ENCODE measurements at places on chromosomes 6 and 20.

- DNase-seq: no peak
Measured at GRCh38 chr6:142796571-142796970, 148.4 kb downstream of the HIVEP2 start.

- no peak for DNase-seq
Measured at GRCh38 chr20:12717061-12717460, 291.7 kb upstream of the SPTLC3 start.

DNA sequence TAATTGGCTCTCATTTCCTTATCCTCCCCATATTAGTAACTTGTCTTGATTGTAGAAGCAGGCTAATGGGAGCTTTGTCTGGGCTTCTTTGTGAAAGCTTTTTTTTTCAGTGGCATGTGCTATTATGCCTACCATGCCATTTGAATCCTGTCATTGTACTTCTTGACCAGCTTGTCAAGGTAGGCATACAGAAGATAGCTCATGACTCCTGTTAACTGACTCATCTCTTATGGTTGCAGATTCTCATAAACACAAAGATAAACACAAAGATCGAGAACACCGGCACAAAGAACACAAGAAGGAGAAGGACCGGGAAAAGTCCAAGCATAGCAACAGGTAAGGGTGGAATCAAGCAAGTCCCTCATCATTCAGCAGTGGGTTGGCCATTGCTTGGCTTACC, 32.5 kb downstream of the TOP1 start:
- no peak for DNase-seq

DNA sequence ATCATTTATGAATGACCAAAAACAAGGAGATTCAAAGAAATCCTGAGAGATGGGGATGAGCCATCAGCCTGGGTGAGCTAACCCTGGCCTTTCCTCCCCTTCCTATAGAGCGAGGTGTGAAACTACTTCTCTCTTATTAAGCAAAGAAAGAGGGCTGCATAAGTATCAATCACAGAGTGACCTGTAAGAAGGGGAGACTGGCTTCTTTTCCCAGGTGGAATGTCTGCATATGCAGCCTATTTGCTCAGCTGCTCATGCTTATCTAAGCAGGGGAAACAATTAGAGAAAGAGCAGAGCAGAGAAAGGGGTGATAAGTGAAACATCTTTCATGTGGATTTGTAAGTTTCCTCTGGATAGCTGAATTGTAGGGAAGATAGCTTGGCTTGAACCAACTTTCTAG, 160.0 kb downstream of the PKHD1 start:
- no peak for DNase-seq

GRCh38 chr6:47413752-47414422, 63.7 kb upstream of the CD2AP start:
- no peak for DNase-seq

- DNase-seq: no peak
Measured at GRCh38 chr6:108165714-108166663, at the start of gene NR2E1. NR2E1 (plus strand) TSS chr6:108166022; CDS start chr6:108166766, 744 bp downstream.

- DNase-seq: no peak
Measured at GRCh38 chr6:75379536-75379935, 94.9 kb upstream of the TMEM30A start.

DNA sequence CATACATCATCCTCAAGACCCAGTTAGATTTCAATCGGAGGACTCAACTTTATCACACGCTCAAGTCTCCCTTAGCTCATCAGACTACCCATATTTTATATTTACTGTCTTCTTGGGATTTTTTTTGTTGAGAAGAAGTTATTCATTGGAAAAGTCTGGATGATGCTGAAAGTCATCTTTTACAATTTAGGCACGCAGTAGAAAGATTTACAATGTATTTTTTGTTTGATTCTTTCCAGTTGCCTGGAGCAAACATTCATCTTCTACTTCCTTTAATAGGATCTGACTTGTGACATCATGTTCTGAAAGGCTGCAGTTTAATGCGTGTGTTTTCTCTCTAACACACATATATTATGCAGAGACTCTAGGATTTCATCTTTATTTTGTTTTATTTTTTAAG, 235.7 kb downstream of the DOK5 start:
- no peak for DNase-seq

GRCh38 chr20:35271073-35271882, 6.6 kb downstream of the MMP24OS start:
- no peak for DNase-seq

- no peak for DNase-seq
Measured at GRCh38 chr6:113629975-113630737, 227.0 kb upstream of the MARCKS start.

- no peak for DNase-seq
Measured at GRCh38 chr6:63750400-63750799, 114.8 kb downstream of the PHF3 start.

DNA sequence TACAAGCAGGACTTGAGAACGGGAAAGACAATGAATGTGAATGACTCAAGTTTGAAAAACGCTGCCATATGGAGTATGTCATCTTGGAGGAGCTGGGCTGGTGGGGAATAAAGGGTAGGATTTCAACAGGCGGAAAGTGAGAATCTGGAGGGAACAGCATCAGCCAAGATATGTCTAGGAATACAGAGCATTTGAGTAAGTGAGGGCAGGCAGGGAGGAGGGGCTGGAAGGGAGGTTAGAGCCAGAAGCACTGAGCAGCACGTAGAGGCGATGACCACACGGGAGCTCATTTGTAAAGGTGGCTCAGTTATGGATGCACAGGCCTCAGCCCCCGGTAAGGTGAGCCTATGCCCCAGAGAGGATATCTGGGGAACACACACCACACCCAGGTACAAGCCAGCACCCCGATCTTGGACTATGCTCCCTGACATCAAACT, 115.1 kb downstream of the ZMYND8 start:
- peak; percentile 82 for DNase-seq

DNA sequence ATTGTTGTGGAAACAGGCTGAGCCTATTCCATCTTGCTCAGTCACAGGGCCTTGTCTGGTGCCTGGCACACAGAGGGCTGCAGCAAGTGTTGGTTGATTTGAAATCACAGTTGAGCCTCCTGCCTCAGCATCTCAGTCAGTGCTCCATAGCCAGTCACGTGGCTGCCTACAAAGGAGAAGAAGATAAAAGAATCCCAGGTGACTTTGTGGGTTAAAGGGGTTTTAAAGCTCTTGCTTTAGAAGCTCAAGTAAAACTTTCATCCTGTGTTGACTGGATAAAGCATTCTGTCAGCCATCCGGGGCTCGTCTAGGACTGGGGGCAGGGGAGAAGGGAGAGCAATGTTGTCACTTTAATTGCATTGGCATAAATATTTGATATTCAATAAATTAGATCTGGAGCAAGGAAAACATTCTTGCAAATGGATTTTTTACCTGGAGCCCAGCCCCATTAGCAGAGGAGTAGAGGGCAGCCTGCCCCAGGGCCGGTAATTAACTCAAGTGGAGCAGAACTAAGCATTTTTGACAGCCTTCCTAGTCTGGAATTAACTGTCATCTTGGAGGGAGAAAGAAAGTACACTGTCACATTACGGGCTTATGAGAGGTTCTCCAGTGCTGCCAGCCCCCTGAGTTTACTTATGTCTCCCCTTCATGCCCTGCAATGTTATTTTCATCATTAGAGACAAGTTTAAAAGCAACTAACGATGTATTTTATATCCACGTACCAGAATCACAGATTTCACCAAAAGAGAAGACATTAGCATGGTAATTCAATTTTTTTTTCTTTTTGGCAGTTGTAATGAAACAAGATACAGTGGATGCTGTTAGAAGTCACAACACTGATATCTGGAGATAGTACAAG, 71.7 kb upstream of the GTSF1L start:
- DNase-seq: no peak

GRCh38 chr6:87082160-87082721, 12.7 kb downstream of the CGA start:
- DNase-seq: no peak

- no peak for DNase-seq
Measured at GRCh38 chr6:48397887-48398286, 286.9 kb upstream of the PTCHD4 start.

DNA sequence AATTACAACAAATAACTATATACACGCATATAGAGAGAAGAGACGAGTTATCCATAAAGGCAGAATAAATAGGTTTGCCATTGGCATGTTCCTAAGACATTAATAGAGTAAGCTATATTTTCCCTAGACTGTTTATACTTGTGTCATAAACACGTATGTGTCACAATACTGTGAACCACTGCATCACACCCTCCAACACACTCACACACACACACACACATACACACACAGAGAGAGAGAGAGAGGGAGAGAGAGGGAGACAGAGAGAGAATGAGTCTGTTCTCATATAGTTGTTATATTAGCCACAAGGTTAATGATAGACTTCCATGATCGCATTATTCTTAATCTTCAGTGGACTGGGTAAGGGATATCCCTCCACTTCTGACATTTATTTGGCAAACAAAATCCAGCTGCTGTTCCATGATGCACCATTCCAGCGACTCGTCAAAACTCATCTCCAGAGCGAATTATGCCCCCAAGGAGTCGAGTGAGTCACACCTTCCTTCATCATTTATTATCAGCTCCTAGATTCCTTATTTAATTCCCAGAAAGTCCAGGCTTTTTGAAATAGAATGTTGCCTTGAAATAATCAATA, 82.8 kb upstream of the HIVEP1 start:
- DNase-seq: no peak

- no peak for DNase-seq
Measured at GRCh38 chr6:4806337-4806725, 30.1 kb downstream of the CDYL start.

GRCh38 chr6:88565409-88565811, 398.0 kb downstream of the RNGTT start:
- no peak for DNase-seq

DNA sequence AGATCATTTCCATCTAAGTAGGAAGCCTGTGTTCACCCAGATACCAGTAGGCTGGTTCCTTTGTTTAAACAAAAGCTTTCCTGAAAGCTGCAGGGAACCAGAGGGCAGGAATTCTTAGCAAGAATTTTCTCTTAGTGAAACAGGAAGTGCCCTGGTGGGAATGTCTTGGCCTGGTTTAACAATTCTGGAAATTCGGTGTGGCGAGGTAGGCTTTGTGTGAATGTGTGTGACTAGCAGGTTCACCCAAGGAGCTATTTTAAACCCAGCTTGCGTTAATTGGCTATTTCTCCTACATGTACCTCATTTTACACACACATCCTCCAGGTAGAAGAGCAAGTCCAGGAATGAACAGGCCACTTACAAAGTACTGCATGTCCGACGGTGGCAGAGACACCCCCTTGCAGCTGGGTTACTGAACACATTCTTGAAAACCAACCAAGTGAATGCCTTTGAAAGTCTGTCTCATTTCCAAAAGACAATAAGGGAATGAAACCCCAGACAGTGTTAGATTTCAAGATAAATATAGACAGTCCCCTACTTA, 64.6 kb downstream of the GFOD1 start:
- no peak for DNase-seq

DNA sequence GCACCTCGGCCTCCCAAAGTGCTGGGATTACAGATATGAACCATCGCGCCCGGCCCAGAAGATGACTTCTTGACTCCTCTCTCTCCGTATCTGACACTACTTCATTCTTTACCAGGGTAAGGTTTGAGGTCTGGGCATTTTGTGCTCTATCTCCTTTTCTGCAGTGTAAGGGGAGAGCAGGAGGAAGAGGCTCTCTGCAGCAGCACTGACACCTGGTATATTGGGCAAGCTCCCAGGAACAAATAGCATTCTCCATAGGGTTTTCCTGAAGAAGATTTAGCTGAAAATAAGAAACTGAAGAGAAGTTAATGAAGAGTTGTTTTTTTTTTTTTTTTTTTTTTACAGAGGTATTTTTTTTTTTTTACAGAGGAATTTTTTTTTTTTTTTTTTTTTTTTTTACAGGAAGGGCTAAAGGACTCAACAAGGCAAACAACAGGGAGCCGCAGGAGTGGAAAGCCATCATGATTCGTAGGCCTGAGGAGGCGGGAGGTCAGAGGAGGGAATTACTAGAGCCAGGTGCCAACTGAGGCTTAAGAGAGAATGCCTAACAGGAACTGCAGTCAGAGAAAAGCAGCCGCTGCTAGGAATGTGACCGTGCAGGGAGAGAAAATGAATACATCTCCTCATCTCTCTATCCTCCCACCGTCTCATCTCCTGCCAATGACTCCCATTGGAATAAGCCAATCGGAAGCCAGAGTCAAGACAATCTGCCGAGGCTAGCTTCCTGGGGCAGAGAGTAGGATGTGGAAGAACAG, 34.7 kb upstream of the ADGRF4 start:
- DNase-seq: no peak

GRCh38 chr6:77010931-77011542, 452.3 kb downstream of the HTR1B start:
- DNase-seq: no peak

- DNase-seq: no peak
Measured at GRCh38 chr6:13537527-13537897, 36.9 kb upstream of the SIRT5 start.

GRCh38 chr6:18415671-18416340, 28.7 kb downstream of the RNF144B start:
- DNase-seq: no peak

DNA sequence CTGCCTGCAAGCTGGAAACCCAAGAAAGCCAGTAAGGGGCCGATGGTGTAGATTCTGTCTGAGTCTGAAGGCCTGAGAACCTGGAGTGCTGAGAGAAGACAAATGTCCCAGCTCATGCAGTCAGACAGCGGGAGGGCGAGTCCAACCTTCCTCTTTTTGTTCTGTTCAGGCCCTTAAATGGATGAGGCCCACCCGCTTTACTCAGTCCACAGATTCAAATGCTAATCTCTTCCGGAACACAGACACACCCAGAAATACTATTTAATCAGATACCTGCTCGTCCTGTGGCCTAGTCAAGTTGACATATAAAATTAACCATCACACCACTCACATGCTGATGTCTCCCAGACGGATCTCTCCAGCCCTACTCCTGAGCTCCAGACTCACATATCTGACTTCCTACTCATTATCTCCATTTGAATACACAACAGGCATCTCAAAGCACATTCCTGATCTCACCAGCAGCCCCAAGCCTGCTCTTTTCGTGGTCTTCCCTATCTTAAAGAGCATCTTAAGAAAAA, 26.7 kb upstream of the SRC start:
- no peak for DNase-seq

DNA sequence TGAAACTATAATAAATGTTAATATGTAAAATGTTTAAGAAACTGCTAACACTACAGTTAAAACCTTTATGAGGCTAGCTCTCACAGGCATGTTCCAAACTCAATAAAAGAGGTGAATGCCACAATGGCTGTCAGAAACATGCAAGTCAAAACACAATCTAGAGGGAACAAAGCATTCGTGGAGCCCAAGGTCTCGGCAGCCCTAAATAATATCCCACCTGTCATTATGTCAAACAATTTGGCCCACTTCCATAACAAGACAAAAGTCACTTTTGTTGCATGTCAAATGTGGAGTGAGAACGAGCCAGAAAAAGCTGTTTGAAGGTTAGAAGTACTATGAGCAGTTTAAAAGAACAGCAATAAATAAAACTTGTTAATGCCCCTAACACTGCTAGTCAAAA, 181.9 kb downstream of the GMDS start:
- no peak for DNase-seq

DNA sequence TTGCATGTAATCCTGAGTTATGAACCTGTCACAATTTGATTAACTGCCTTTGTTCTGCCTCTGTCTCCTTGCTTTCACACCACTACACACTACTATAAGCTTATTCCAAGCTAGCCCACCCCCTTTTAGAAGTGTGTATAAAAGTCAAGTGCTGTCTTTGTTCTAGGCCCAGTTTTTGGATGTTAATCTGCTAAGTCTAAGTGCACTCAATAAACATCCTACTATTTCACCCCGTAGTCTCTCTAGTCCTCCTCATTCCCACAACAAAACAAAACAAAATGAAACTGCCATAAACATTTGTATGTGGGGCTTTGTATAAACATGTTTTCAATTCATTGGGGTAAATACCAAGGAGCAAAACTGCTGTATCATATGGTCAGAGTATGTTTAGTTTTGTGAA, 16.1 kb upstream of the SPACA1 start:
- no peak for DNase-seq
